H1 (cell line): ENCODE measurements at places on chromosomes 12 and 14. TPM values are rescaled to one million over a fixed set of nuclear protein-coding genes. Genes with fewer than 3 reads are reported as not detected.

Gene MYF5
- total RNA-seq: not detected in 2 replicates

- no peak for DNase-seq
Observed at GRCh38 chr12:97335115-97335514, 127.5 kb upstream of the RMST start.

Gene EFS
- 27.8 and 29.0 TPM in 2 replicates for total RNA-seq

GRCh38 chr14:55843718-55844403 is 263.9 kb downstream of the KTN1 start:
- DNase-seq: no peak

DNA sequence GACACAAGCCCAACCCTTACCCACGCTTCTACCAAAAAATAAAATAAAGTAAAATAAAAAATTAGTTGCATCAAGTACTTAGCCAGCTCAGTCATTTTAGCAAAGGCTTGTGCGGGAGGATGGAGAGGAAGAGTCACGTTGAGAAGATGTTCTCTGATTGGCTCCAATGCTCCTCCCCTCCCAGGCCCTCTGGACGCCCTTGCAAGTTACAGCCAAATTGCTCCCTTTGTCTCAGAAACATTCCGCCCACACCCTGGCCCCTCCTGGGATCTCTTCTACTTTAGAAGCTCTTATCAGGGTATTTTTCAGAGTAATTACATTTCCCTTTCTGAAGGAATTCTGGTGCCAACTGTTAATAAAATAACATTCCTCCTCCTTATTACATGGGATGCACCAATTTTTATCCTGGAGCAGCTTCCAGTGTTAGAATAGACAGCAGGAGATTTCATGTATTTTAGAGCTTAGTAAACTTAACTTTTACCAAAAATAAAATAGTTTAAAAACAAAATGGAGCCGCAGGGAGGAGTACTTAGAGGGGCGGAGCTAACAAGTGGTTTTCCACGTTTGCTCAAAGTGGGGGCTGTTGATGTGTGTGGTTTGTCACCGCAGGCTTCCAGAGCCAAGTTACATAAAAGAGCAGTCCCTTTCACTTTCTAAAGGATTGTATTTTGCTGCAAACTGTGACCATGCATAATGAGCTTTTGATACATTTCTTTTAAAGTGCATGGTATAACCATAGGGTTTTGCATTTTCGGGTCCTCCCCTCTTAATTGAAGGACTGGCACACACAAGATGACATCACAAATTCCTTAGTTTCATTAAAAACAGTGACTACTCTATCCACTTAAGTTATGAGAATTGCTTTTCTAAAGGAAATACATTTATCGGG is 71.7 kb upstream of the RAP1B start:
- peak; percentile 53 for DNase-seq
